ENCODE measurements at places on chromosomes 1 and 21.

GRCh38 chr1:233523047-233523446 lies 90.9 kb upstream of the KCNK1 start:
- DNase-seq: no peak

GRCh38 chr1:161791904-161792655 lies 26.0 kb downstream of the ATF6 start:
- no peak for DNase-seq

DNA sequence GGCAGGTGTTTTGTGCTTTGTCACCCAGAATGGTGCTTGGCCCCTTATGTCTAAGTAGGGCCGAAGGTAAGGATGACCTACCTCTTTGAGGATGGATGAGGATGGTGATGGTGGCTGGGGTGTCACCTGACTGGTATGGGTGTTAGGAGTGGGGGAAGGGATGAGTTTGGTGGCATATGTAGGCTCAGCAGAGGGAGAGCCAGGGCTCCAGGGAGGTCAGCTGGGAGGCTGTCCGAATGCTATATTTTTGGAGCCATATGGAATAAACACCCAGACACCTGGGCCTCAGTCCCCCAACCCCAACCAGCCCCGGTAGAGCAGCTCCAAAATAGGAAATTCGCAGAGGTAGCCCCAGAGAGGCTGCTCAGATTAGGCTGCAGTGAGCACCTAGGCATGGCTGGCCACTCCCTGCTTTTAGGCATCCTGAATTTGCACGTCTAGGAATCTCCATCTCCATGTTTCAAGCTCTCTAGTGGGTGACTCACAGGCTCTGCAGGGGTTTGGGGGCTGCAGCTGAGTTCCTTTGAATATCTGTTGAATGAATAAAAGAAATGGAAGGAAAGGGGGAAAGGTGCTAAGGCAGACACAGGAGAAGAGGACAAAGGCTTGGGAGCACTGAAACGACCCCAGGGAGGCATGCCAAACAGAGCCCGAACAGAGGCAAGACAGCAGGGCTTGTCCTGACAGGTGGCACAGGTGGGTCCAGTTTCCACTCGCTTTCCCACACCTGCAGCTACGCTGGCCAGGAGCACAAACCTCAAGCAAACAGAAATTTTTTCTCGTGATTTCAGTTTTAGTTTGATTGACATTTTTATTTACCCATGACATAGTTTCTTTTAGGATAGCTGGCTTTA lies 135.3 kb upstream of the EDN2 start:
- no peak for DNase-seq

DNA sequence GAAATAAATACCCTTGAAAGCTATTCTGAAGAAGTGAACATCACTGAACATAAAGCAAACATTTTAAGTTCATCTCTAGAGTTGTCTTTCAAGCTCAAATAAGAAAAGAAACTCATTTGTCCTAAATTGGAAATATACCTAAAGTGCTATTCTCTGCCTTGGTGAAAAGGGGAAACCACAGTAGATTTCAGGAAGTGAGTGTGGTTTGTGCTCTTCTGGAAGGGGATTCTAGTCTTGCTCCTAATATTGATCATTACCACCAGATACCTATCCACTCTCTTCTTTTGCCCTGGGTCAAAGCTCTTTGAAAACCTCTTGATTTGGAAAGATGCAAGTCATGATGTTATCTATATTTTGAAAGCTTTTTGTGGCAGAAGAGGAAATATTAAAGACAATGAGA lies 798.1 kb downstream of the ADGRL2 start:
- no peak for DNase-seq

GRCh38 chr1:125087691-125088090 lies 3902.9 kb downstream of the SRGAP2C start:
- DNase-seq: no peak

GRCh38 chr1:201903135-201903534 lies 14.4 kb downstream of the SHISA4 start:
- no peak for DNase-seq

GRCh38 chr1:201098992-201099677 lies 13.1 kb downstream of the CACNA1S start:
- DNase-seq: no peak

GRCh38 chr1:39640861-39641260 lies 1.4 kb upstream of the HEYL start:
- no peak for DNase-seq

DNA sequence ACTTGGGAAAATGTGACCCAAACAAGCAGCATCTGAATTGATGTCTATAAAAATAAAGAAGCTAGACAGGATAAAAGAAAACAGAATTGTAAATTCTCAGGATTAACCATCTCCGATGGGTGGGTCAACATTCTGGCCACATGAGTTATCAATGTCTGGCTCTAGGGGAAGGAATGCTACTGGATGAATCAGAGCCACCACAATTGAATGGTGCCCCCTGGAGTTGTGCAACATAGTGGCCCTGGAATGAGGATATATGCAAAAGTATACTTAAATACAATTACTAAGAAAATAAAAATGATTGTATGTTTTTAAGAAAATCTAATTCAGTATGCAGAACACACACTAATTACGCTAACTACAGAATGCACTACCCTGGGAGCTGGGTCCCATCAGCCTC lies 185.6 kb downstream of the TGFBR3 start:
- no peak for DNase-seq

- DNase-seq: no peak
Measured at GRCh38 chr1:228010921-228011320, 4.1 kb downstream of the WNT3A start.

DNA sequence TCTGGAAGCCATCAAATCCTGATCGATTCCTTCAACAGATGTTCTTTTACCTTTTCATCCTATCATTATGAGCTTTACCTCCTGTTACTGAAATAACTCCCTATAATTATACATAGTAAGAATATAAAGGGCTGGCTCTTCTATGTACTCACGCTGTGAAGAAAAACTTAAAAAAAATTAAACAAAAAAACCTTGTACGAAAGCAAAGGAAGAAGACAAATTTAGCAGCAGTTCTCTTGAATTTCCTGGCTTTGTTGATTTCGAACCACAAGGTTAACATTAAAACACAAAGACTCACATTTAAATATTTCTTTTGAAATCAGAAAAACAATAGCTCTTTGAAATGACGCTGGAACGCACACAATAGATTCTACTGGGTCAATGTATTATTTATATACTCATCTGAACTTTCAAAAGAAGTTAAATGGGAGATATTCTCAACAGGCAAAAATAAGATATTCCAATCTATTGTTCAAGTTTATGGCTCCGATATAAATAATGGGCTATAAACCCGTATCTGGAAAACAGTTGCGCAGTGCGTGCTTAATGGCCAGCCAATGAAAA lies 13.6 kb upstream of the SPEN start:
- no peak for DNase-seq

Measured in stimulated activated CD8-positive, alpha-beta memory T cell treated with anti-CD3 and anti-CD28 coated beads, Interleukin-2, amount 100 ng/mL, for 48 hours (primary cell).